ENCODE measurements at places on chromosomes 4 and X.

DNA sequence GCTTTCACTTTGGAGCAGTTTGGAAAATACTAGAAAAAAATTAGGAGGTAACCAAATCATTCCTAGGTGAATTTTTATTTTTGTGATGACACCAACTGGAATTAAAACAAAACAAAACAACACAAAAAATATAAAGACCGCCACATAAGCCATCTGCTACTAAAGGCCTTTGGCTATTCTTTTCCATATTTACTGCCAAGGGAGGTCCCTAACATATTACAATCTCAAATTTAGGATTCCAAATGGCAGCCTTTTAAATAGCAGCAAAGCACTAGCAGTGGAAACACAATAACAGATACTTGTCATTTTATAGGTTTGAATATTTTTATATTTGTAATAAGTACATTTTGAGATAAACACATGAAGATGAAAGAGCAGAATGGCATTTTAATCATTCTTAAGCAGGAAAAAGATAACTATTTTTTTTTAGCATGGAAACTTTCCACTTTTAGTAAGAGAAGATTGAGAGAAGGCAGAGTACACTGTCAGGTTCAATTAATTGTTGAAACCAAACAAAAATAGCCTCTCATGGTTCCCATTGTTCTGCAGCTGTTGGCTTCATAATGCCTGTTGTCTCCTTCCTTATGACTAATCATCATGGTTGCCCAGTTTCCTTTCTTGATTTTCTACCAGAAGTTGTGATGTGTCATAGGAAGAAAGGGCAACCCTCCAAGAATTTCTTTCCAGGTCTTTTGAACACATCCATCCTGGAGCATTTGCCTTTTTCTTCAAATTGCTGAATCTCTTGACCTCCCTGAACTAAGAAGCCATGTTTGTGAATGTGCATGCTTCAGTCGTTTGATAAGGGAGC lies 219.0 kb upstream of the EMCN start:
- H3K4me3 ChIP-seq = no peak overlapping the region
- H3K36me3 ChIP-seq = peaks cover 4% of the 10 kb centered on the region
- H3K4me1 ChIP-seq = no peaks in the 10 kb centered on the region
- no peaks in the 10 kb centered on the region for H3K27me3 ChIP-seq
- no peak for DNase-seq

DNA sequence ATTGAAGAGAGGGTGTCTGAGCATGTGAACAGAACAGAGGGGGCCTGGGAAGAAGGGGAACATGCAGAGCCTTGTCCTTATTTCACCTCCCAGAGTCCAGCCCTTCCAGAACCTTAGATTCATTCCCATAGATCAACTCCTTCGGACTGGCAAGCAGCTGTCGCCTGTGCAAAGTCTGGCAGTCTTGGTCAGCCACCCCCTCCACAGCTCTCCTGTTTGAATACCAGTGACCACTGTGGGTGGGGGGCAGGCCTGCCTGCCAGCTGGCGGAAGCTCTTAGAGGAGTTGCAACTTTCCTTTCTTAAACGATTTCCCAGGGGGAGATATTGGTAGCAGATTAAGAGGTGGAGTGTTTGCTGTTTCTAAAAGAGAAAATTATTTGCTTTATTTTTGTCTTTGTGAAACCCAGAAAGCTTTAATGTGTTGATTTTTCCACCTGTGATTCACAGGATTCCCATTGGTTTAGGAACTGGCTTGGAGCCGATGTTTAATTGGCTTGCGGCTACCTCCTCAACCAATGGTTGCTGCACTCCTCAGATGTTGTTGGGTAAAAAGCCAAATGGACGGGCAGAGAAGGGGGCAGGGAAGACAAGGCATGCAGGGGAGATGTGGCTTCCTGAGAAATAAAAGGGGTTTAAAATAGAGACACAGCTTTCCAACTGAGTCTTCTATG lies 62.2 kb upstream of the PRPS1 start:
- H3K27me3 ChIP-seq = no peaks in the 10 kb centered on the region
- peak overlapping the region; percentile 97 for H3K27ac ChIP-seq
- H3K36me3 ChIP-seq = no peaks in the 10 kb centered on the region
- peak; percentile 30 for DNase-seq
- H3K4me1 ChIP-seq = peaks cover 68% of the 10 kb centered on the region

DNA sequence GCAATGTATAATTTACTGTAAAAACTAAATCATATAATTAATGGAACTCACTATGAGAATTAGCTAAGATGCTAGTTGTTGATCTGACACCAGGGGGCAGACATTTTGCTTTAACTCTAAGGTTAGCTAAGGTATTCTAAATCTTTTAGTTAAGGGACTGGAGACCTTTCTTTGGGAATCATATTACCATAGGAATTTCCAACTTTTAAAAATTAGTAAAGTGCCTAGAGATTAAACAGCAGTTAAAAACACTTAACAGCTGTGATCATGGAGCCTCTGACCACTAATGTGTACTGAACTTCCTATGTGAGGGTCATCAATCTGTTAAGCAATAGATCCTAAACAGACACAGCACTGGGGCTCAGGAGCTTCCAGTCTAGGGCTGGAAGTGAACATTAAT lies 226.6 kb downstream of the NSUN7 start:
- 0 out of 2 replicates have a peak, but pooled peaks cover 2% of the 10 kb centered on the region for H3K4me1 ChIP-seq
- no peaks in the 10 kb centered on the region for H3K27me3 ChIP-seq
- DNase-seq = peak; percentile 26
- H3K36me3 ChIP-seq = no peaks in the 10 kb centered on the region

DNA sequence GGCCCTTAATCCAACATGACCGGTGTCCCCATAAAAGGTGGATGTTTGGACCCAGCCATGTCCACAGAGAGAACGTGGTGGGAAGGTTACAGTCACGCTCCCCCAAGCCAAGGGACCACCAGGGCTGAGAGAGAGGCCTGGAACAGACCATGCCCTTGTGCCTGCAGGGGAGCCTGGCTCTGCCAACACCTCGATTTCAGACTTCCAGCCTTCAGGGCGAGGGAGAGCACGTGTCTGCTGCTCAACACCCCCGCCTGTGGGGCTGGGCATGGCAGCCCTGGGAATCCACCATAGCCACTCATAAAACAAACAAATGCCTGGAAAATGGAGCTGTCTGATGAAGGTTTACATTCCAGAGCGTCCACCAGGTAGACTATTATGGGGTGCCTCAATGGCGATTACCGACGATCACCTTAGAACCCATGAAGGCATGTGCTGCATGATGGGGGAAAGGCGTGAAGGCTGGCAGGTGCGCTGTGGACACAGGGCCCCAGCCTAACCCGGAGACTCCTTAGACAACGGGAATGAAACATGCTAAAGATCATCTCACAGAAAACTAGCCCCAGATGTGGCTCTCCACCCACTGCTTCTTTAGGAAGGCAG lies 42.3 kb upstream of the HMX1 start:
- H3K27me3 ChIP-seq = peaks cover 4% of the 10 kb centered on the region
- no peak overlapping the region for H3K4me3 ChIP-seq
- no peaks in the 10 kb centered on the region for H3K36me3 ChIP-seq
- H3K4me1 ChIP-seq = no peaks in the 10 kb centered on the region
- no peak for DNase-seq

DNA sequence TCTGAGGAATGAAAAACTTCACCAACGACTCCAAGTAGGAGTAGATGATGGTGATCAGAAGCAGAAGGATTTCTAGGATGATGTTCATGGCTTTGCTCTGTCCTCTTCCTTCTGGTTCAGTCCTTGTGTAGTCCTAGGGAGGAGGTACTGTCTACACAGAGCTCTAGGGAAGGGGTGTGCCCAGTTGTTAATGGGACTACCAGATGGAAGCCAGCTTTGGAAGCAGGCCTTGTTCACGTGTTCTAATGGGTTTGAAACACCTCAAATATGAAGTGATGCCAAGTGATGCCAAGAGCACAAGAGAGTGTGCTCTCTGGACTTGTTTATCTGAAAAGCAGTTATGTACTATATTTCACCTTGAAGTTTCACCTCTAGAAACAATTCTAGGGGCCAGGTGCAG lies at the start of gene HSD17B13:
TSS of gene HSD17B13 (minus strand) at position 129 of the 400 bp plus-strand sequence. CDS start at position 88, 41 bp downstream.
- no peak within 1 kb of the TSS for H3K4me3 ChIP-seq
- H3K36me3 ChIP-seq = no peaks in the 10 kb centered on the region
- no peak for DNase-seq
- H3K27ac ChIP-seq = no peak within 1 kb of the TSS
- H3K27me3 ChIP-seq = no peaks in the 10 kb centered on the region

GRCh38 chrX:116436358-116436816 lies at the start of gene SLC6A14:
SLC6A14 (plus strand) TSS chrX:116436606; CDS start chrX:116436710, 104 bp downstream.
- no peaks in the 10 kb centered on the region for H3K36me3 ChIP-seq
- no peaks in the 10 kb centered on the region for H3K27me3 ChIP-seq
- no peaks in the 10 kb centered on the region for H3K4me1 ChIP-seq
- no peak within 1 kb of the TSS for H3K4me3 ChIP-seq

- H3K36me3 ChIP-seq = no peaks in the 10 kb centered on the region
- H3K27ac ChIP-seq = no peak overlapping the region
- H3K4me3 ChIP-seq = no peak overlapping the region
- H3K27me3 ChIP-seq = no peaks in the 10 kb centered on the region
- peaks cover 48% of the 10 kb centered on the region for H3K4me1 ChIP-seq
- peak; percentile 50 for DNase-seq
Measured at GRCh38 chrX:72060196-72060920, 71.4 kb downstream of the RTL5 start.

- H3K27ac ChIP-seq = no peak overlapping the region
- H3K4me3 ChIP-seq = no peak overlapping the region
- no peaks in the 10 kb centered on the region for H3K36me3 ChIP-seq
- DNase-seq = no peak
- no peaks in the 10 kb centered on the region for H3K4me1 ChIP-seq
- H3K27me3 ChIP-seq = no peaks in the 10 kb centered on the region
Measured at GRCh38 chr4:146495269-146495668, 26.5 kb downstream of the SLC10A7 start.

- H3K4me1 ChIP-seq = no peaks in the 10 kb centered on the region
- H3K27me3 ChIP-seq = no peaks in the 10 kb centered on the region
- no peak overlapping the region for H3K4me3 ChIP-seq
- DNase-seq = no peak
- no peak overlapping the region for H3K27ac ChIP-seq
Measured at GRCh38 chr4:163665521-163666331, 171.2 kb downstream of the TMA16 start.

DNA sequence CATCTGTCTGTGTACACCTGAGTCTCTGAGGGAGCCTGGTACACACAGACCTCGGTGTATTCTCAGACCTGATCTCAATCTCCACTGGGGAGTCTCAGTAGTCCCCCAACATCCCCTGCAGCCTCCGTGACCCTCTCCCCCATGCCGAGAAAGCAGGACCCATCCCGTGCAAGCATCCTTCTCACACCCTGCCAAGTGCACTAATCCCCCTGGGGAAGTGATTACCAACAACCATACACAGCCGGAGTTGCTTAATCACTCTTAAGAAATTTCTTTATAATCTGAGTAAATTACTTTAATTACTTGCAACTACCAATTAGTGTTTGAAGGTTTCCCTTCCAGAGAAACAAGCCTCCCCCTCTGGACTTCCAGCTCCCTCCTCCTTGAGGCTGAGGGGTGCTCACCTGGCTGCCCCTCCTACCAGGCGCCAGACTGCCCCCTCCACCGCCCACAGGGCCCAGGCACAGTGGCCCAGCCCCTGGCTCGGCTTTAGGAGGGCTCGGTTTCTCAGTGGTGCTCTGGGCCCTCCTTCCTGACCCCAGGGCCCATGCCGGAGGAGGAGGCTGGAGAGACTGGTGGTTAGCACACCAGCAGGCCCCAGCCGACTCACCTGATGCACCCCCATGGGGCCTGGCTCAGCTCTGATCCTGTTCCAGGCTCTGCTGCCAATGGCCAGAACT lies 43.8 kb downstream of the PJA1 start:
- H3K36me3 ChIP-seq = no peaks in the 10 kb centered on the region
- peaks cover 3% of the 10 kb centered on the region for H3K27me3 ChIP-seq
- H3K4me3 ChIP-seq = no peak overlapping the region
- DNase-seq = no peak
- peaks cover 6% of the 10 kb centered on the region for H3K4me1 ChIP-seq
- H3K27ac ChIP-seq = no peak overlapping the region

DNA sequence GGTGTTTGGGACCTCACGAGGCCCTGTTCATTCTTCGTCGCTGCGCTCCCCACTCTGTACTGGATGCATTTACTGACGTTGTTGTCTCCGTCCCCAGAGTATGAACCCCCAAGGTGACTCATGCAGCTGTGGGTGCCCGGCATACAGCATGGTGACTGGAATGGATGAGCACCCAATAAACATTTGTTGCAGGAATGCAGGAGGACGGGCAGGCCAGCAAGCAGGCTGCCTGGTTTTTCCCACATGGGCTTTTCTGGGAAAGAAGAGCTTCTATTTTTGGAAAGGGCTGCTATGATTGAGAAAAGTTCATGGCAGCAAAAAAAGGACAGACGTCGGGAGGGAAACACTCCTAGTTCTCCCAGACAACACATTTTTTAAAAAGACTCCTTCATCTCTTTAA lies 893 bp upstream of the SOD3 start:
- H3K27me3 ChIP-seq = peaks cover 55% of the 10 kb centered on the region
- H3K4me1 ChIP-seq = peaks cover 24% of the 10 kb centered on the region
- peak overlapping the region; percentile 70 for H3K4me3 ChIP-seq

- no peaks in the 10 kb centered on the region for H3K4me1 ChIP-seq
- peak overlapping the region; percentile 9 for H3K27ac ChIP-seq
- H3K27me3 ChIP-seq = no peaks in the 10 kb centered on the region
- H3K4me3 ChIP-seq = no peak overlapping the region
Measured at GRCh38 chr4:118810991-118811764, 24.7 kb downstream of the SEC24D start.

- H3K4me1 ChIP-seq = no peaks in the 10 kb centered on the region
- H3K27ac ChIP-seq = peak overlapping the region; percentile 98
- no peak for DNase-seq
- H3K27me3 ChIP-seq = peaks cover 18% of the 10 kb centered on the region
Measured at GRCh38 chrX:47658301-47658683, 688 bp downstream of the UXT start.

DNA sequence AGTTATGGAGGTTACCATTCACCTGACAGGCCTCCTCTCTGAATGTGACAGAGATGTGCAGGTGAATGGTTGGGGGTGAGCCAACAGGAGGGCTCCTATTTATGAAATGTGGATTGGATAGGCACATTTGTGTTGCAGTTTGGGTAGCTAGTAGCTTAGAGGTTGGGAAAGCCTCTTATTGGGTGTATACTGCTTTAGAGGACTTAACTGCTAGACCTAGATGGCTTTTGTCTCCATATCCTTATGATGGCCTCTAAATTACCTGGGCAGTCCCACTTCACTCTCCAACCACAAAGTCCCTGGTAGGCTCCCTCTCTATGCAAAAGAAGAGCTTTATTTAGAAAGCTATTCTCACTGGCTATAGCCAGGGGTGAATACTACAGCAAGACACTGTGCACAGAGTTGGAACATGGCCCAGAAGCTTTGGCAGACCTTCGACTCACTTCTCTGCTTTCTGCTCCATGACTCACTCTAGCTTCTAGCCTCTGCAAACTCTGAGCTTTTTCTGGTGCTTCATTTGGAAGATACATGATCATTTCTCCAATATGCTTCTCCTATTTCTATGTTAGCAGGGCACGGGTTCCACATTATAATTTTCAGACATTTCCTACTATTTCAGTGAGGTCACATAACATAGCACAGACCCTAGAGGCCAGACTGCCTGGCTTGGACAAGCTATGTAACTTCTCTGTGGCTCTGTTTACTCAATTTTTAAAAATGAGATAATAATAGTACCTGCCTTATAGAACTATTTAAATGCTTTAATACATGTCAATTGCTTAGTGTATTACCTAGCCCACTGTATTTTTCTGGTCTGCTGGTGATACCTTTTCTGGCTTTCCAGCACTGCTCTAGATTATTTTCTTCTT lies 6.0 kb upstream of the VGLL1 start:
- H3K36me3 ChIP-seq = no peaks in the 10 kb centered on the region
- H3K27me3 ChIP-seq = peaks cover 5% of the 10 kb centered on the region
- no peak overlapping the region for H3K27ac ChIP-seq
- DNase-seq = no peak
- peaks cover 8% of the 10 kb centered on the region for H3K4me1 ChIP-seq

Data from WTC11 (cell line).